Sigmoid colon (tissue), 7 donors: ENCODE measurements at places on chromosomes 6 and 20.

- DNase-seq, result no peak
Observed at GRCh38 chr6:45388328-45388727, 10.6 kb upstream of the SUPT3H start.

GRCh38 chr6:25179051-25179778, 100.0 kb upstream of the CARMIL1 start:
- no peak for DNase-seq

DNA sequence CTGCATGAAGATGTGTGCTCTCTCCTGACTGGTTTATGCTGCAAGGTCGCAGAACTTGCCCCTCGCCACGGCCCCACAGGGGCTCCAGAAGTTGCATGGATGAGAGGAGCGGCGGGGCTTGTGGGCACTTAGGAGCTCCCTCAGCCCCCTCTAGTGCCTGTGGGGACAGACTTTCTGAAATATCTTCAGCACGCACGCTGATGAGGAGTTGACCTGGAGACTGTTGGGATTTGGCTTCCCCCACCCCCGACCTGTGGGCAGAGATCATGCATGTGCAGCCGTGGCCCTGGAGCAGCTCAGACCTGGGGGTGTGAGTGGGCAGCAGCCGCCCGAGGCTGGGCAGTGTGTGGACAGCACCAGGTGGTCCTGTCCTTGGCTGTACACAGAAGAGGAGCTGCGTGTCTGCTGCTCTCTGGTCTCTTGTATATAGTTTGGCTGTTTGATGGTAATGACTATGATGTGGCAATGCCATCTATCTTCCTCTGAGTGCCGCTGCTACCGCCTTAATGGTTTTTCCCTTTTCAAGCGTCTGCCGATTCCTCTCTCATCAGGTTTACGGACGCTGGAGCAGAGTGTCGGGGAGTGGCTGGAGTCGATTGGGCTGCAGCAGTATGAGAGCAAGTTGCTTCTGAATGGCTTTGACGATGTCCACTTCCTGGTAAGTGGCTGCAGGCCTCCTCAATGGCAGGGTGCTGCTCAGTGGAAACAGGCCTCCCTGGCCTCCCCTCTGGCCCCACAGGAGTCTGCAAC, 81.4 kb downstream of the TCP11 start:
- DNase-seq, result no peak

DNA sequence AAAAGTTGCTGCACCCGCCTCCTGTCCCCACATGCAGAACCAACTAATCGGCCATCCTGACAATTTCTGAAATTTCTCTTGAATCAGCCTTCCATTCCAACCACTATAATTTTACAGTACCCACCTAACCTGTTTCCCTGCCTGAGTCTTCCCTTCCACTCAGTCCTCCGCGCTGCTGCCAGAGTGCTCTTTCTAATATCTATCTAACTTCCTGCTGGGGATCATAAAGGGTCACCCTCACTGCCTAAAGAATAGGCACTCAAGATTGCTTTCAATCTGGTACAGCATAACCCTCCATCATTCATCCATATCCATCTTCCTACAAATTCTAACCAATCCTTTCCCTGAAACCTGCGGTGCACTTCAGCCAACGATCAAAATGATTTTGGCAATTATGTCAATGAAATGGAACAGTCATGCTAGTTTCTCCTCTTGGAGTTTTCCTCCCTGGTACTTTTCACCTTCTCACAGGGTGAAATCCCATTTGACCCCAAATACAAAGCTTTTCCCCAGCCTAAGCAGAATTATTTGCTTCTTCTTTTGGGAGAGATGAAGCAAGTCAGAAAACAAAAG, 117.5 kb upstream of the BEND6 start:
- DNase-seq, result no peak

GRCh38 chr6:168326294-168327261, 7.0 kb upstream of the DACT2 start:
- no peak for DNase-seq

GRCh38 chr6:79671600-79672266, 40.6 kb downstream of the SH3BGRL2 start:
- peak; percentile 66 for DNase-seq

GRCh38 chr20:38900606-38901005, 25.6 kb upstream of the FAM83D start:
- no peak for DNase-seq

DNA sequence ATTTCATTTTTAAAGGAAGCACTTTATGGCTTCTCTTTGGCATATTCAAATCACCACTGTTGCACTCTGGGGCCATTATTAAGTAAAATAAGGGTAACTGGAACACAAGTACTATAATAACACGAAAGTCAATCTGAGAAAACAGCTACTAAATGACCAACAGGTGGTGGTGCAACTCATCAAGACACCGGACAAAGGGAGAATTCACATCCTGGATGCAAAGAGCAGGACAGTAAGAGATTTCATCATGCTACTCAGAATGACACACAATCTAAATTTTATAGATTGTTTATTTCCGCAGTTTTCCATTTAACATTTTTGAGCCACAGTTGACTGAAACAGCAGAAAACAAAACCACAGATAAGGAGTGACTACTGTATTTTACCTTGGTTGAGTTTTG, 27.6 kb upstream of the LY86 start:
- no peak for DNase-seq

GRCh38 chr6:41191569-41191968, 9.4 kb downstream of the TREML2 start:
- DNase-seq, result no peak

DNA sequence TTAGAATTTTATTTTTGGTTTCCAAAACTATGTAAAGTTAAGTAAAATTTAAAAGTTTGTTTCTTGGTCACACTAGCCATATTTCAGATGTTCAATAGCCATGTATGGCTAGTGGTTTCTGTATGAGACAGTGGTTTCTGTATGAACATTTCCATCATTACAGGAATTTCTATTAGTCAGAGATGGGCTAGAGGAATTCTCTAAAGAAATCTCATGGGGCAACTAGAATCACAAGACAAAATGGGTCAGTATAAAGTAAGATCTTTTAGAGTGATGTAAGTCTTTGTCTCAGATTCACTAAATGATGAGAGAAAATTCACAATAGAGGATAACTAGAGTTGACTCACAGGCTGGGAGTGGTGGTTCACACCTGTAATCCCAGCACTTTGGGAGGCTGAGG, 149.0 kb downstream of the FUT9 start:
- DNase-seq, result no peak

- no peak for DNase-seq
Observed at GRCh38 chr6:37952027-37952426, 132.5 kb downstream of the ZFAND3 start.

DNA sequence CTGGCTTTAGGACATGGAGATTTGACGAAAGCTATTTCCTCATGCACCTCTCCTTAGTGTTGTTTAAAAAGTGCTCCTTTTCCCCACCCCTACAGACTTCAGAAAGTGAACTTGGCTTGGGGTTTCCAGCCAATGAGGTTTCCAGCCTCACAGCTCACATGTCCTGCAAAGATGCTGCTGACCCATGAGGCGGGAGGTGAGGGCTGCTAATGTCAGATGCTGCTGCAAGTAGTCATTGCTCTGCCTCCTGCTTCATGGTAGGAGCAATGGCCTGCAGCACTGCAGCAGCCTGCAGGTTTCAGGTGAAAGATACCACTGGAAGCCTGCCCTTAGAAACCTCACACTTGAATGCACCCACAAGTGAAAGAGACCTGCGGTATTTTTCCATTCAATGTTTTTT, 112.8 kb downstream of the LAMP5 start:
- no peak for DNase-seq

DNA sequence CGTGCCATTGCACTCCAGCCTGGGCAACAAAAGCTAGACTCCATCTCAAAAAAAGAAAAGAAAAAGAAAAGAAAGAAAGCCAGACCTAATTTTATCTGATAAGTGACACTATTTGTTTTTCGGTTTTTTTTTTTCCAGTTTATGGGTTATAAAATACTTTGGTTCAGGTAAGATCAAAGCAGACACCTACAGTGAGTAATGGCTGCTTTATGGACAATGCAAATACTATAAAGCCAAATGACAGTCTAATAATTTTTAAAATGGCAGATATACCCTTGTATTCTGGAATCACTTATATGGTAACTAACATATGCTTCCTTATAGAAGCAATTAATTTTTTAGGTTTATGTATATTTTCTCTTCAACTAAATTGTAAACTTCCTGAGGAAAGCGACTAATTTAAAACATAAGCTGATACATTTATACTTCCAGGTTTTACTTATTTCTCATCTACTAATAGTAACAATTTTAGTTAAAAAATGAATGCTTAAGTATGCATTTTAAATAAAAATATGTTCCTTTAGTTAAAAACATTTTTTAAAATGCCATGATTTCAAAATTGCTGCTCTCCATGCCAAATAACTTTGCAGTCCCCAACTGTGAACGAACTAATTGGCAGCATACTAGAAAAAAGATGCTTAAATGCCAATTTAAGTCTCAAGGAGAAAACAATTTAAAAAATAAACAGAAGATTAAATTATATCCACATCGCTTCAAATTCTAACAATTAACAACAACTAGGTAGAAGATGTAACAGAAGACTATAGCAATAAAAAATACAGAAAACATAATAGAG, 38.5 kb downstream of the KIAA0319 start:
- no peak for DNase-seq

DNA sequence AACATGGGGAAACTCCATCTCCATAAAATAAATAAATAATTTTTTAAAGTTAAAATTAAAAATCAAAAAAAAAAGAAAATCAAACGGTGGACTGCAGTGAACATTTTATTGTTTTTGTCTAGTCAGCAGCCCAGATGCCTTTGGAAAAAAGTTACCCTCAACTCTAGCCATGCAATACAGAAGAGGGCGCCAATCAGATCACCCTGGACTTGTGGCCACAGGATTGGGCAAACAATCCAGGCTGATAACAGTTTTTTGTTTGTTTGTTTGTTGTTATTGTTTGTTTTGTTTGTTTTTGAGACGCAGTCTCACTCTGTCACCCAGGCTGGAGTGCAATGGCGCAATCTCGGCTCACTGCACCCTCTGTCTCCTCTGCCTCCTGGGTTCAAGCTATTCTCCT, 30.5 kb upstream of the NELFCD start:
- DNase-seq, result no peak

GRCh38 chr6:1485678-1486077, 96.3 kb downstream of the FOXF2 start:
- no peak for DNase-seq

DNA sequence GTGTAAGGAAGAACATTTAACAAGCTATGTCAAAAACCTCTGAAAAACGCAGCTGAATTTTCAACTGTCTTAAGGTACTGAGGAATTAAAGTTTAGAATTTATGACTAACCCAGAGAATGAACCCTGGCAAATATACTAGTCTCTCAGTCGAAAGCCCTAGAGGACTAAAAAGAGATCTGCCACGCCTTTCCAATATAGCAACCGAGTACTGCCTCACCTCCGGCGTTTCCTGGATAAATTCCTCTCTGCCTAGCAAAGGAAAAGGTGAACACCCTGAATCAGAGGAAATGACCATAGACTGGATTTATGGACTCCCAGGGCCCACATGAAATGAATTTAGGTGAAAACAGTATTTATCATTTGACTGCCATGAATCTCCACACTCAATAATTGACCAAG, 12.0 kb upstream of the OR2B2 start:
- no peak for DNase-seq

DNA sequence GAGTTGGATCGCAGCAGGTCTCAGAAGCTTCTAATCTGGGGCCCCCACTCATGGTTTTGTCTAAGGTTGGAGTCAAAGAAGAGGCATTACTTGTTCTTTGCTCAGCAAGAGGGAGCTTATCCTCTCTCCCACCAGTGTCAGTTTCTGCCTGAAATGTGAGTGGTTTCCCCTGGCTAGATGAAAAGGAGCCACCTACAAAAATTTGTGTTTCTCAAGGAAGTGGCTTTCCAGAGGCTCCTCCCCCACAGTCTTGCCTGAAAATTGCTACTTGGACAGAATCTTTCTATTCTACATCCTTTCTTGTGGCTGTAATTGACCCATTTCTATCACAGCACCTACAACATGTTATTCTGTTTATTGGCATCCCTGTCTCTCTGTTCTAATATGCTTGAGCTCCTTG, 37.9 kb downstream of the SCML4 start:
- no peak for DNase-seq

DNA sequence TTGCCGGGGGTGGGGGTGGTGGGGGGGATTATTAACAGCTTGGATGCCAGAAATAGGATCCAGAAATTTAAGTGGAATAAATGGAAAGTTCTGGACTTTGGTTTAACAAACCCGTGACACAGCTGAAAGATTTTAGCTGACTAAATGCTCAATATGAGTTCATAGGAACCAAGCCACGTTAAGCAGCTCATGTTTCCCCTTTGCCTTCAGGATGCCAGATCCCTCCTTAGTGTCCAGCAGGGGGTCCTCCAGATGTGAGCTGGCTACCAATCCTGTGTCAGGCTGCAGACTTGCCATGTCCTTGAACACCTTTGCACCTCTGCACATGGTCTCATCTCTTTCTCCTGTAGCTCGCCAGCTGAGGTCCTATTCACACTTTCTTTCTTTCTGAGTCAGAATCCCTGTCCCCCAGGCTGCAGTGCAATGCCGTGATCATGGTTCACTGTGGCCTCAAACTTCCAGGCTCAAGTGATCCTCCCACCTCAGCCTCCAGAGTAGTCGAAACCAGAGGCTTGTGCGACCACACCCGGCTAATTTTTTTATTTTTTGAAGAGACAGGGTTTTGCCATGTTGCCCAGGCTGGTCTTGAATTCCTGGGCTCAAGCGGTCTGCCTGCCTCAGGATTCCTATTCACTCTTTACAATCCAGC, 133.3 kb upstream of the ARMC2 start:
- DNase-seq, result no peak

DNA sequence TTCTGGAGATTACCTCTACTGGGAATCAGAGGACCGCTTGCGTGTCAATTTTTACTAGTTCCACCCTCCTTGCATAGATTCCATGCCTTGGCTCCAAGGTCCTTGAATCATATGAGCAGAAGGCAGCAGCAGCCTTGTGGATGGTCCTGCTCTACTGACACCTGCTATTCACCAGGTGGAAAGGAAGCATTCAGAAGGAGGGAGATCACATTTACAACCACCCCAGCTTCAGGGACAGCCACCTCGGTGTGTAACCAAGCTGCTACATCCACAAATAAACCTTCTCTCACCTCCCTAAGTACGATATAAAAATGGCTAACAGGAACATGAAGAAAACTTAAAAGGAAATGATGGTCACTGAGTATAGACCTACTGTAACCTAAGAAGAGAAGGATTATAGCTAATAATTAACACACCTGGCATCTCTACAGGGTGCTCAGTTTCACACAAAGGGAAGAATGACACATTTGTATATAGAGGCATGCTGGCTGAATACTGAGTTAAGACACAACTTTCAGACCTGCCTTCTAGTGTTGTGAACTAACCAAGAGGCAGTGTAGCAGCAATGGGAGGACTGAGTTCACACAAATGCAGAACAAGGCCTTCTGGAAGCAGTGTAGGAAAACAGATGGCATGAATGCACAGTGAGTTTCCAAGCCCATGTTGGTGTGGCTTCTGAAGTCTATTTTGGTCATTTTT, 46.3 kb upstream of the SRPK1 start:
- no peak for DNase-seq

GRCh38 chr20:37669773-37670236, 24.0 kb upstream of the CTNNBL1 start:
- DNase-seq, result no peak
